SJCRH30 (cell line): ENCODE measurements at places on chromosomes 2 and 18. TPM values are rescaled to one million over a fixed set of nuclear protein-coding genes. Genes with fewer than 3 reads are reported as not detected.
A peak's percentile ranks its signal among the peaks of the same experiment; 100 is the strongest.

G6PC2 gene
- not detected in 2 replicates for total RNA-seq

STARD6 gene
- total RNA-seq, result not detected in 2 replicates

ZEB2 gene
- total RNA-seq, result 55.1 and 69.1 TPM in 2 replicates

TMEM18 gene
- 20.0 and 29.1 TPM in 2 replicates for total RNA-seq

HOXD13 gene
- 11.0 and 13.6 TPM in 2 replicates for total RNA-seq

MC2R gene
- not detected in 2 replicates for total RNA-seq

DNA sequence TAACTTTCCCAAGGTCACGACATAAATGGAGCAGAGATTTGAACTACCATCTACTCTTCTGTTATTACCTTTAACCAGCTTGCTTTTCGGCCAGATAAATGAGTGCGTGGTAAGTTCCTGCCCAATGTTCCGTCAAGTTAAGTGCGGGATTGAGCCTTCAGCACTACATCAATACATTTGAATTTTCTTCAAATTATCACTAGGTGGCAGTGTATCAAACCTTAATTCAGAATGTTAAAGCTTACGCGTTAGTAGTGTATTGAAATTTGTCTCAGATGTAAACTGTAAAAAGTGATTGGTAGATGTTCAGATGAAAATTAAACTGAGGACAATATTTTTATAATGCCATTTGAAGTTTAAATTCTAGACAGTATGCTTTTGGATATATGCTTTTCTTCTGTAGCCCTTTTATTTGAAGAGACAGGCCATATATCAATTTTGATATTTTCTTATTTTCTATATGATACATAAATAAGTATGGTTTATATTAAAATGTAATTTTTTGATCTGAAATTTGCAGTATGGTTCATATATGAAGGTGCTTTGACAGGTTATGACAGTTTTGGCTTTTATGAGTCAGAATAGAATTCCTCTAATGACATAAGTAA lies 681.3 kb downstream of the ADCYAP1 start:
- H3K27ac ChIP-seq, result no peak overlapping the region
- H3K27me3 ChIP-seq, result no peaks in the 10 kb centered on the region
- H3K4me3 ChIP-seq, result no peak overlapping the region

GRCh38 chr2:196449083-196449482 lies 190.4 kb upstream of the CCDC150 start:
- no peak overlapping the region for H3K4me3 ChIP-seq
- H3K36me3 ChIP-seq, result no peaks in the 10 kb centered on the region
- no peaks in the 10 kb centered on the region for H3K4me1 ChIP-seq
- no peak for DNase-seq
- no peak overlapping the region for H3K27ac ChIP-seq

GRCh38 chr2:65072181-65072970 lies 16.2 kb downstream of the CEP68 start:
- H3K27me3 ChIP-seq, result no peaks in the 10 kb centered on the region
- peaks cover 41% of the 10 kb centered on the region for H3K36me3 ChIP-seq
- no peak overlapping the region for H3K27ac ChIP-seq
- H3K4me1 ChIP-seq, result no peaks in the 10 kb centered on the region
- no peak overlapping the region for H3K4me3 ChIP-seq

- H3K4me3 ChIP-seq, result no peak overlapping the region
- no peak for DNase-seq
- no peaks in the 10 kb centered on the region for H3K36me3 ChIP-seq
- no peak overlapping the region for H3K27ac ChIP-seq
Observed at GRCh38 chr2:134183679-134184078, 70.2 kb upstream of the MGAT5 start.

DNA sequence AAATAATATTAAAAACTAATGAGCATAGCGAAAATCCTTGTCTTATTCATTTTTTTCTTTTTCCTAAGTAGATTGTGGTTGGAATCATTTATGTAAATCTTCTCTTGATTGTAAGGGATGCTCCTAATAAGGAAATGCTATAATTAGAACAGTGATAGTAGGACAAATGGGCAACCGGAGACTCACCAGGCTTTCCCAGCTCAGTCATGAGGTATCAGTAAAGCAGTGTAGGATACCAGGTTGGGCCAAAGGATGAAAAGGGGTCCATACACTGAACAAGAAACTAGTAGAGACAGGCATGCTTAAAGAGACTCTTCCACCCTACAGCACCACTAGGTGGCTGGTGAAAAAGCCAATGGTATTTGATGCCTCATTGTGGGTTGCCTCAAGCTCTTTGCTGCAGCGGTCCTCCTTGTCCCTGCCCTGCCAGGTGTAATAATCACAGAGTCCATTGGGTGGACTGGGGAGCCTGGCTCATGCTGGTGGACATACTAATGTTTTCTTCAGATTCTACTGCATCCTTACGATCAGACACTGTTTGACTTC lies 71.4 kb upstream of the FAM98A start:
- no peak for DNase-seq
- H3K4me3 ChIP-seq, result no peak overlapping the region
- no peaks in the 10 kb centered on the region for H3K27me3 ChIP-seq

DNA sequence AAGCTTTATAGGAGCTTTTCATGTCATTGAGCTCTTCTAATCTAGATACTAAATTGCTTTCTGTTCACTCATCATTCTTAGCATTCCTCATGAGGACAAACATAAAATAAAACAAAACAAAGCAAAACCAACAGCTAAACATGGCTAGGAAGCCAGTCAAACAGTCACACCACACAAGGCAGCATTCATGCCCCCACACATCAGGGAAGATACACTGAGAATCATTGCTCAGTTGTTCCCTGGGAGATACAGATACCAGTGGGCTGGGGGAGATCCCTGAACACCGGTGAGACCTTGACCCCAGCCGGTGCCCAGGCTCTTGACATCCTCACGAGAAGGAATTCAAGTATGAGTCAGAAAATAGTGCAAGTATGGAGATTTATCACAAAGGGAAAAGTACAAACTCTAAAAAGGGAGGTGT lies 177.9 kb upstream of the ARL4C start:
- no peak overlapping the region for H3K27ac ChIP-seq
- H3K4me3 ChIP-seq, result no peak overlapping the region
- peaks cover 32% of the 10 kb centered on the region for H3K4me1 ChIP-seq
- no peak for DNase-seq
- no peaks in the 10 kb centered on the region for H3K36me3 ChIP-seq

DNA sequence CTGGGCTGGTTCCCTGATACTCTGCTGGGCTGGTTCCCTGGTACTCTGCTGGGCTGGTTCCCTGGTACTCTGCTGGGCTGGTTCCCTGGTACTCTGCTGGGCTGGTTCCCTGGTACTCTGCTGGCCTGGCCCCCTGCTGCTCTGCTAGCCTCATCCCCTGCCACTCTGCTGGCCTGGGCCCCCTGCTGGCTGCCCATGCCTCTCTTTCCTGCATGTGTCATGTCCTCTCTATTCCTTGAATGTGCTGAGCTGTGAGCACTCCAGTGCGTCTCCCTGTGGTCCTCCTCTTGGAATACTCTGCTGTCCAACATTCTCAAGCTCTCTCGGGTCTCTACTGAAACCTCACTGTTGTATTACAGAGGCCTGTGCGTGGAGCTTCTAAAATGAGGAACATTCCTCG lies 216.3 kb downstream of the RNF144A start:
- no peak overlapping the region for H3K4me3 ChIP-seq
- H3K36me3 ChIP-seq, result no peaks in the 10 kb centered on the region
- DNase-seq, result no peak
- H3K27ac ChIP-seq, result no peak overlapping the region
- no peaks in the 10 kb centered on the region for H3K4me1 ChIP-seq
- 0 out of 2 replicates have a peak, but pooled peaks cover 4% of the 10 kb centered on the region for H3K27me3 ChIP-seq

DNA sequence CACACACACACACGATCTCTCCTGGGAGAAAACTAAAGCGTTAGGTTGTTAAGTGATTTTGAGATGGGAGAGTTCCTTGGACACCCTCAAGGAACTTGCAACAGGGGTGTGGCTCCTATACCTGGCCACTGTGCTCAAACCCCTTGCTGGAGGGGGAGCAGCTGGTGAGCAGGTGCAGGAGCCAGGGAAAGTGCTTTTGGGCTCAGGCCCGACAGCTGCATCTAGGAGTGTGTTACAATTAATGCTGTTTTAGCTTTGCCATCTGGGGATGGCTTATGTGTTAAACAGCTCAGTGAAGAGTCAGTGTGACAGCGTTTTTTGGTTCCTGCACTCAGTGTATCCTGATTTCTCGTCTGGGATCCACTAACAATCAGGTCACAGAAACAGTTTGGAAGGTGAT lies 510.8 kb downstream of the TRIB2 start:
- peaks cover 8% of the 10 kb centered on the region; the same call in 1 of the 2 replicates for H3K27me3 ChIP-seq
- DNase-seq, result peak; percentile 22
- H3K4me1 ChIP-seq, result no peaks in the 10 kb centered on the region; the same call in 1 of the 2 replicates
- no peak overlapping the region for H3K27ac ChIP-seq

DNA sequence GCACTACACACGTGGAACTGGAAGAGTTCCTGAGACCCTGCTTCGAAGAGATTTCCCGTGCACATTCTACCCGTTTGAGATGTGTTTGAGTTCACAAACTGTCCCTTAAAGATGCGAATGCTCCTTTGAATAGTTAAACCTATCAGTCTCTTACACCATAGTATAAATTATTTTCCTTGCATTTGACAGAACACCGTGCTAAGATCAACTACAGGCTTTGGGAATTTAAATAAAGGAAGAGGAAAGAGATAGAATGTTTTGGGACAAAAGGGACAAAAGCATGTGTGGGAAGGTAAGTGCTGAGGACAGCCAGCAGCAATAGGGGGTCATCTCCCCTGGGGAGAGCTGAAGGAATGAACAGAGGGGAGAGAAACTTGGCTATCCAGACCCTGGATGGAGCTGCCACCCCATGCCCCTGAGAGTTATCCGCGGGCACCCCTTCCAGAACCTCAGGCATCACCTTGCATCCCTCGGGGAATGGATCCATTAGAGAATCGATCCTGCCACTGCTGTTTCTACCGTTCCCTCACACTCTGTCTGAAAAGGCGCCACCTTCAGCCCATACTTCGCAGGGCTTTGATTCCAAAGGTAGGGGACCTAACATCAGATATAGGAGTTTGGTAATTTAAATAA lies 888 bp upstream of the ADCY3 start:
- DNase-seq, result peak; percentile 41
- H3K27ac ChIP-seq, result peak overlapping the region; percentile 25; the same call in 1 of the 2 replicates
- H3K4me3 ChIP-seq, result peak overlapping the region; percentile 78
- peaks cover 10% of the 10 kb centered on the region; the same call in 1 of the 2 replicates for H3K4me1 ChIP-seq

DNA sequence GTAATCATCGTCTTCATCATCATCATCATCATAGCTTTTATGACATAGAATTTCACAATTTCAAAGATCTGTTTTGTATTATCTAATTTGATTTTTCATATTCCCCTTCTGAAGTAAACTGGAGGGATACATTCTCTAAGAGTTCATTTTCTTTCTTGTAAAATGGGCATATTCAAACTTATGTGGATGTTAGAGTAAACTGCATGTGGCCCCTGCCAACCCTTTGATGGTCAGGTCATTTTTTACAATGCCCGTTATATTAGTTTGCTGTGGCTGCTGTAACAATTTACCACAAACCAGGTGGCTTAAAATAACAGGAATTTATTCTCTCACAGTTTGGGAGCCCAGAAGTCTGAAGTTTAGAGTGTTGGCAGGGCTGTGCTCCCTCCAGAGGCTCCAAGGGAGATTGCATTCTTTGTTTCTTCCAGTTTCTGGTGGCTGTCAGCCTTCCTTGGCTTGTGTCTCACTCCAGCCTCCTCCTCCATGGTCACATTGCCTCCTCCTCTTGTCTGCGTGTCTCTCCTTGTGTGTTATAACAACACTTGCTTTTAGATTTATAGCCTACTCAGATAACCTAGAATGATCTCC lies 127.5 kb upstream of the MMADHC start:
- no peaks in the 10 kb centered on the region for H3K36me3 ChIP-seq
- no peaks in the 10 kb centered on the region for H3K27me3 ChIP-seq
- DNase-seq, result peak; percentile 72

- DNase-seq, result no peak
- no peaks in the 10 kb centered on the region; the same call in 1 of the 2 replicates for H3K4me1 ChIP-seq
- H3K36me3 ChIP-seq, result no peaks in the 10 kb centered on the region
Observed at GRCh38 chr2:225466891-225467604, 67.5 kb downstream of the NYAP2 start.

GRCh38 chr2:70931376-70932000 lies 4.2 kb upstream of the ATP6V1B1 start:
- peaks cover 15% of the 10 kb centered on the region for H3K4me1 ChIP-seq
- DNase-seq, result no peak
- H3K4me3 ChIP-seq, result no peak overlapping the region

DNA sequence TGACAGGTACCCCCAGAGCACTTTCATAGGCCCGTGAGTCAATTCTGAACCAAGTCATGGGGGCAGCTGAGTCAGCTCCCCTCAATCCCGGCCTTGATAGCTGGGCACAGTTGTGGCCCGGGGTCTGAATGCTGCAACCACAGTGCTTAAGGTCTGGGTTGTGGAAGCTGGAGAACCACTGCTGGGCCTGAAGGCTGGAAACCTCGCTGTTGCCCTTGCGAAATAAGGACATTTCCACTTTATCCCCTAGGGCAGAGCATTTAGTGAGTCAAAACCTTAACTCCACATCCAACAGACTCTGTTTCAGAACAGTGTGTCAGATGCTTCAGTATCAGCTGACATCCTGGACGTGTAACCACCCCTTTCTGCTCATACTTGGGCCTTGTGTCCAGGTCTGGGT lies 58.6 kb downstream of the SP110 start:
- no peaks in the 10 kb centered on the region for H3K4me1 ChIP-seq
- H3K27ac ChIP-seq, result no peak overlapping the region
- no peak for DNase-seq
- no peak overlapping the region for H3K4me3 ChIP-seq
- no peaks in the 10 kb centered on the region for H3K27me3 ChIP-seq
- H3K36me3 ChIP-seq, result no peaks in the 10 kb centered on the region

- peaks cover 28% of the 10 kb centered on the region for H3K4me1 ChIP-seq
- no peak for DNase-seq
- H3K4me3 ChIP-seq, result no peak overlapping the region
- no peaks in the 10 kb centered on the region for H3K36me3 ChIP-seq
Observed at GRCh38 chr2:47029737-47030524, 114.3 kb upstream of the MCFD2 start.

GRCh38 chr2:183267148-183267827 lies 143.0 kb downstream of the NUP35 start:
- no peak overlapping the region for H3K4me3 ChIP-seq
- H3K36me3 ChIP-seq, result peaks cover 25% of the 10 kb centered on the region
- no peak for DNase-seq
- H3K27me3 ChIP-seq, result no peaks in the 10 kb centered on the region
- H3K27ac ChIP-seq, result no peak overlapping the region

- no peaks in the 10 kb centered on the region for H3K36me3 ChIP-seq
- peaks cover 43% of the 10 kb centered on the region for H3K4me1 ChIP-seq
- H3K27ac ChIP-seq, result peak overlapping the region; percentile 75
- peak overlapping the region; percentile 34 for H3K4me3 ChIP-seq
- peak; percentile 99 for DNase-seq
- no peaks in the 10 kb centered on the region for H3K27me3 ChIP-seq
Observed at GRCh38 chr2:29011418-29012060, 30.4 kb downstream of the TOGARAM2 start.
